ENCODE measurements at places on chromosomes 12 and 14.

GRCh38 chr14:74616507-74616906, 4.5 kb upstream of the LTBP2 start:
- peak; percentile 73 for DNase-seq

DNA sequence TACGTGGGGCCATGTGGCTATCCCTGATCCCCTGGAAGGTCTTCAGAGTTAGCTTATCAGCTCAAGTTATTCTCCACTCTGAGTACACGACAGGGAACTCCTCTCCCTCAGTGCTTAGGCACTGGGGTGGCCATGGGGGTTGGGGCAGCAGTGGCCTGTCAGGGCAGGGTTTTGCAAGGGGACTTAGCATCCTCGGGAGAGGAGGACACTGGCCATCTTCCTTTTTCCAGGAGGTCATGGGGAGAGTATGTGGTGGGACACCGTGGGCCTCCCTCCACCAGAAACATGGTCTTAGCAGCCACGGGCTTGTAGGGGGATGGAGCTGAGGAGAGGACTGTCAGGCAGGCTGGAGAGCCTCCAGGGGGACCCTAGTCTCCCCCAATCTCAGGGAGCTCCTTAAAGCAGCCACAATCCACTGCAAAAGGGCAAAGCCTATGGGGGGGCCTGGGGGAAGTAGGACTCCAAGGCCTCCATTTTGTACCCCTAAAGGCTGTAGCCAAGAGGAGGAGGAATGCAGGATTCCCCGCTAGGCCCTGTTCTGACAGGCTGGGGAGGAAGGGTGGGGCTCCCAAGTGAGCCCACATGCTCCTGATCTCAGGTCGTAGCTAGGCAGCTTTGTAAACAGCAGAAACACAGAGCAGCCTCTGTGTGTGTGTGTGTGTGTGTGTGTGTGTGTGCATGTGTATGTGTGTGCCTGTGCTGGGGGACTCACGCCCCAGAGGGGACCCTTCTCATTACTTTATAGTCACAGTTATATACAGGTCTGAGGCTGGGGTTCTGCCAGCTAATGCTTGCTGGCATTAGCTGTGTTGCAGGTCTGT, 36.6 kb downstream of the KRT80 start:
- DNase-seq: no peak

DNA sequence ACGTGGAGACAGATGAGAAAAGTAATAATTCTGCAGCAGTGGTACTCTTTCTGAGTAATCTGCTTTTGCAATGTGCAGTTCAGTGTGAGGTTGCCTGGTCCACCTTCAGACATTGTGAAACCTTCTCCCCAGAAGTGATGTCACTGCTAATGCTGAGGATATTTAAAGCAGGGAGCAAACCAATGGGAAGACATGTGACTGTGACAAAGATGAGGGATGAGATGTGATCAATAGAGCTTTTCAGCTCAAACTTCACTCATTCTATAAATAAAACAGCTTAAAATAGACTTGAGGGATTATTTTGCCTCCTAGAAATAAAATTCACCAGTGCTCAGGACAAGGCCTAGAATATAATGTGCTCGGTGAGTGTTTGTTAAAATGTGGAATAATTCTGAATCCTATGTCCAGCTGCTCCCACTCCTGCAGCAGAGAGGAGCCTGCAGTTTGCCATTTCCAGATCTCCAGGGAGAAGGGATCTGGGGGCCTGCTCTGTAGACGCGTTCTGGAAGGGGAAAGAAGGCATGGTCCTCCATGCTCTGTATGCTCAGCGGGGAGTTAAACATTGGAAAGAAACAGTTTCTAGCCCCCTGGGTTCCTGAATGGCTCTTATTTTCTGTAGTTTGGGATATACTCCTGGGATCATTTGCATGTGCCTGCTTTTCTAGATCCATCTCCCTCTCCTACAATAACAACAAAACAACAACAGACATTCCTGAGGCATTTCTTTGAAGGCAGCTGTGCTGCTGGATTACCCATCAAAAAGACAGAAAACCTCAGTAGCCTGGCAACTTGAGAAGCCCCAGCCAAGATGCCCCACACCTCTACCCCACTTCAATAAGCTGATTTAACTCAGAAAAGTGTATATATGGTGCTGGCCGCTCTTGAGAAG, 8.9 kb downstream of the SLC7A8 start:
- DNase-seq: peak; percentile 75

DNA sequence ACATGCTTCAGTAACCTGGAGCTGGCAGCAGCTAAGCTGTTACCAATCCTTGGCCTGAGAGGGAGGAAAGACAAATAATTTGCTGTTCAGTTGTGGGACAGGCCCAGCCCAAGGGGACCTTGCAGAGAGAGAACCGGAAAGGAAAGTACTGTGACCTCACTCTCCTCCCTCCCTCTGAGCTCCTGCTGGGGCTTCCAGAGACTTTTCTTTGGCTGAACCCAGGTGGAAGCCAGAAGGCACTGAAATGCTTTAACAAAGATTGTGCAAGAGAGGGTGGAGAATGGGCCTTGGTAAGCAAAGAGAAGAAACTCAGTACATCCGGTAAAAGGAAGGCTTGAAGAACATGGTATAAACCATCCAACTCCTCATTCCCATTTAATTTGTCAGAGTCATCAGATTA, 457.1 kb downstream of the GLT1D1 start:
- no peak for DNase-seq

DNA sequence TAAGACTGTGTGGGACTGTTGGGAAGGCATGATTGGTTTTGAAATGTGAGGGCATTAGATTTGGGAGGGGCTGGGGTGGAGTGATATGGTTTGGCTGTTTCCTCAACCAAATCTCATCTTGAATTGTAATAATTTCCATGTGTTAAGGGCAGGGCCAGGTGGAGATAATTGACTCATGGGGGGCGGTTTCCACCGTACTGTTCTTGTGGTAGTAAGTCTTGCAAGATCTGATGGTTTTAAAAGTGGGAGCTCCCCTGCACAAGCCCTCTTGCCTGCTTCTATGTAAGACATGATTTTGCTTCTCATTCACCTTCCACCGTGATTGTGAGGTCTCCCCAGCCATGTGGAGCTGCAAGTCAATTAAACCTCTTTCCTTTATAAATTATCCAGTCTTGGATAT, 76.6 kb upstream of the PPFIA2 start:
- no peak for DNase-seq

GRCh38 chr12:65522956-65523860, 244.7 kb downstream of the MSRB3 start:
- DNase-seq: no peak

DNA sequence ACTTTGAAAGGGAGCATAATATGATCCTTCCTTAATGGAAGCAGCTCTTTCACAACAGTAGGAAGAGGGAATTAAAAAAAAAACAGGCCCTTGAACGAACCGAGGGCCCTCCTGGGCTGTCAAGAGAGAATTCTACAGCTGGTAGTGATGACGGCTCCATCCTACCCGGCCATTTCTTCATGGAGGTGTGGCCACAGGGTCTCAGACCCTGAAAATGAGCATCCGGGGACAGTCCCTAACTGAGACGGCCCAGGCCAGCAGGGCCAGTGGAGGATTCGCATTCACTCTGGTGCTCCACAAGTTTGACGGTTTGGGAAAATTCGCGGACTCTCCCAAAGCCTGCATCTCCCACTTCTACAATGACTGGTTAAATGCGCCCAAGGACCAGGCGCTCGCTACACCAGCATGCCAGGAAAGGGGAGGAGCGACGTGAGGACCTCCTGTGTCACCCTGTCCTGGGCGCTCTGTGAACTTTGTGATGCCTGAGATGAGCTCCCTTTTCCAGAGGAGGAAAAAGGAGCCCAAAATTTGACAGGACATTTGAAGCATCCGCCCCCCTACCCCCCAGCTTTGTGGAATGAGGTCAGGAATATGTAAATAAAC, 66.8 kb downstream of the BCL11B start:
- no peak for DNase-seq

- peak; percentile 63 for DNase-seq
These were observed 274.7 kb downstream of the DAD1 start for GRCh38 chr14:22314183-22314820.

Data from GM03348 (cell line).